IMR-90 (cell line): ENCODE measurements at places on chromosomes 6 and 20. TPM values are rescaled to one million over a fixed set of nuclear protein-coding genes. Genes with fewer than 3 reads are reported as not detected.

DNA sequence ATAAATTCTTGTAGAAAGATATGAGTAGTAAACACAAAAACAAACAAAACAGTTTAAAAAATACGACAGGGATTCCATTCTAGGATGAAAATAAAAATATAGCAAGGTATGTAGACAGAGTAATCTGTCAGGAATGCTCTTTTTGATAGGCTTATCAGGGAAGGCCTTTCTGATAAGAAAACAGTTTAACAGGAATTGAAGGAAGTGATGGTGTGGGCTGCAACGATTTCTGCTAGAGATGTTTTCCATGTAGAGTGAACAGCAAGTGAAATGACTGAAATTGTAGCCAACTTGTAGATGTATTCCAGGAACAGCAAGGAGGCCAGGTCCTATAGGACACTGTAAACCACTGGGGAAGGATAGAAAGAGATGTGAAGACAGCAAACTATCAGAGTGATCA lies 689.7 kb upstream of the GJE1 start:
- DNase-seq: no peak

GRCh38 chr6:159513074-159513720 lies 179.8 kb downstream of the SOD2 start:
- DNase-seq: no peak

- DNase-seq: no peak
Measured at GRCh38 chr6:109477725-109478124, 5.3 kb downstream of the ZBTB24 start.

DNA sequence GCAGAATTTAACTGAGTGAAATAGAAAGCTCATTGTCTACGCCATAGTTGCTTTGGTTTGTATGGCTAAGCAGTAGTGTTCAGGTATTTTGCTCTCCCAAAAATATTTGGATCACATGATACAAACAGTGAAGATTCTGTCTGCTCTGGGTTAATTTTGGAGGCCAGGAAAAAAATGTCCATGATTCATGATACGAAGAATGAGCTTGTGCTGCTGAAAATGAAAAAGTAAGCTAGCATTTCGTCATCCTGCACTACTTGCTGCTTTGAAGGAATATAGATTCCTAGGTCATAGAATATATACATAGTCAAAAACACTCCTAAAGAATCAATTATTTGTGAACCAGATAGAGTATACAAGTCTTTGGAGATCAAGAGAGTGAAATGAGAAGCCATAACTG lies 8.3 kb downstream of the WRNIP1 start:
- DNase-seq: peak; percentile 60

DNA sequence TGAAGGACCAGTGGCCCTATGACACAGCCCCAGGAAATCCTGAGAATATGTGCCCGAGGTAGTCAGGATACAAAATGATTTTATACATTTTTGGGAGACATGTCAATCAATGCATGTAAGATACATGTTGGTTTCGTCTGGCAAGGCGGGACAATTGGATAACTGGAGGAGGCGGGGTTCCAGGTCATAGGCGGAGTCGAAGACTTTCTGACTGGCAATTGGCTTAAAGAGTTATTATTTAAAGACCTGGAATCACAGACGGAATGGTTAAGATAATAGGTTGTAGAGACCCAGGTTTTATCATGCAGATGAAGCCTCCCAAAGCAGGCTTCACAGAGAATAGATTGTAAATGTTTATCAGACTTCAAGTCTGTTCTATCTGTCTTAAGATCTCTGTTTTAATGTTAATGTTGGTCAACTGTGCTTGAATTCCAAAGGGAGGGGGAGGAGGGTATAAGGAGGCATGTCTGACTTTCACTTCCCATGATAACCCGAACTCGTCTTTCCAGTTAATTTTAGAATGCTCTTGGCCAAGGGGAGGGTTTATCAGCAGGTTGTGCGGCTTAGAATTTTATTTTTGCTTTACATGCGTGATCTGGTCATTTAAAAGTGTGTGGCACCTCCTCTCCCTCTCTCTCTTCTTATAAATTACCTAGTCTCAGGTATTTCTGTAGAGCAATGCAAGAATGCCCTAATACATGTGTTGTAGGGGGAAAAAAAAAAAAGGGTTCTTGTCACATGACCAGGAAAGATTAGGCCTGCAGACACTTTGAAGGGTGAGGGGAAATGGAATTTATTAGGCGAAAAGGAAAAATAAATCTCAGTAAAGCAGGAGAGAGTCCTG lies 230.7 kb downstream of the NFATC2 start:
- DNase-seq: no peak

DNA sequence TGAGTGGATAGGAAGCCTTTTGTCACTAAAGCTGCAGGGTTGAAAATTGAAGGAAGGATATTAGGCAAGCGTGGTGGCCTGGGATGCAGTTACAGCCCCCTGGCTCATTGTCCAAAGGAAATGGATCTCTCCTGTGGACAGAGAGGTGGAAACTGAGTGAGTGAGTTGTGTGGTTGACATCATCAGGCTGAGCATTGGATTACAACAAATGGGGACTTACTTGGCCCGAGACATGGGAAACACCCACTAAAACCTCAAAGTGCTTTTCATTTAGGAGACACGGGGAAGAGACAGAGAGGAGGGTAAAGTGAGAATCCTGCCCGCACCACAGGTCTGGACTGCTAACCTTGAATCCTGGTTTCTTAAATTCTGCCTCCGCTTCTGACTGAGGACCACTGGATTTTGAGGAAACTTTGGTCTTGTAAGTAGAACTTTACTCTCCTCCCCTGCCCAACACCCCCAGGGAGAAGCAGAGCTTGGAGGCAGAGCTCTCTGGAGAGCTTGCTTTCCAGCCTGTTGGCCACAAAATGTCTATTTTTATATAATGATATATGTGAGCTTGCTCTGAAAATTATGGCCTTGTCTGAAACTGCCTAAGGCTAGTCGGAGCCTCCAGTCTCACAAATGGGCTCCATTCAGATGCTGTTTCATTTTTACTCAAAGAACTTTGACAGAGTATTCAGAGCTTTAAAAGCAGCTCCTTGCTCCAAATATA lies at the start of gene PKIG:
TSS of gene PKIG (plus strand) at position 269 of the 715 bp plus-strand sequence. CDS start 31,978 bp downstream, outside the sequence.
- DNase-seq: peak; percentile 90

GRCh38 chr6:104884867-104885517 lies 25.3 kb upstream of the HACE1 start:
- no peak for DNase-seq

- DNase-seq: no peak
Measured at GRCh38 chr20:54432966-54433365, 42.4 kb upstream of the DOK5 start.

DNA sequence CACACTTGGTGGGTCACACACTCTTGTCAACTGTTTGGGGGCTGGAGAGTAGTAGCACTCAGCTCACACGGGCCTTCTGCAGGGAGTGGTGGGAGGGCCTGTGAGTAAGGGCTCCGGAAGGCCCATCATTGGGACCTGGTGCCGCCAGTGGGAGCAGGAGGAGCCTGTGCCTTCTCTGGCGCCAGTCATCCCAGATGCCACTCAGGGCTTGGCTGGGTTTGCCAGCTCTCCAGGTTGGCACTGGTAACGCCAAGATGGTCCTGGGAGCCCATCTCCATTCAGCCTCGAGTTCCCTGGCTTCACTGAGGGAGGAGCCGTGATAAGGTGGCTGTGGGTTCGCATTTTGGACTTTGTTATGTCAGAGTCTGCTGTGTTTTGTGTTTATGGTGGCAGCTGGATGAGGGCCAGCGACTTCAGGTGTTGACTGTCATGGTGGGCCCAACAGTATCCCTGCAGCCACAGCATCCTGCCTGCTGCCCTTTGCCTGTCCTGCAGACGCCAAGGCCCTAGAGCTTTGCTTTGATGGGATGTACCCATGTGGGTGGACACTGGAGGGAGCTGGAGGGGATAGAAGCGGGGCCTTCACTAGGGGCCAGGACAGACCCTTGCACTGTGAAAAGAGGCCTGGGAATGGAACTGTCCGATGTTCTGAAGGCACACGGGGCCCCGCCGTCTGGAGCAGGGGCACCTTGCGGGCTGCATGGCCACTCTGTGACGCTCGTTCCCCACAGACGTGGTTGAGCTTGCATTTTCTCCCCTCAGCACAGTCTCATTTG lies 13.3 kb upstream of the DNAJC5 start:
- DNase-seq: no peak

DNA sequence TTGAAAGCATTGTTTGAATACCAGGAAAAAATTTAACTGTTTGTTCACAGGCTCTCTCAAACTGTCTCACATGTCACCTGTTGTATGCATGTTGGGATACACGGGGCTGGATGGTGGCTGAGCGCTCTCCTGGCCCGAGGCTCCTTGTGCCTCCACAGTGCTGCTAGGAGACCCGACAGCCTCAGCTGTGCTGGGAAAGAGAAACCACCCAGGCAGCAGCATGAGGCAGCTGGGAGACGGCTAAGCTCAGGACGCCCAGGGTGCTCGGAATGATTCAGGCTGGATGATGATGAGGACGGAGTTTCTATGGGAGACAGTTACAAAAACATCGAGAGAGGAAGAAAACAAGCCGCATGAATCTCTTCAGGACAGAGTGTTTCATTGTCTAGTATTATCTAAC lies 278.0 kb upstream of the CDH4 start:
- no peak for DNase-seq

The SLC25A27 gene
- polyA plus RNA-seq: 0.63 and 1.3 TPM in 2 replicates

DNA sequence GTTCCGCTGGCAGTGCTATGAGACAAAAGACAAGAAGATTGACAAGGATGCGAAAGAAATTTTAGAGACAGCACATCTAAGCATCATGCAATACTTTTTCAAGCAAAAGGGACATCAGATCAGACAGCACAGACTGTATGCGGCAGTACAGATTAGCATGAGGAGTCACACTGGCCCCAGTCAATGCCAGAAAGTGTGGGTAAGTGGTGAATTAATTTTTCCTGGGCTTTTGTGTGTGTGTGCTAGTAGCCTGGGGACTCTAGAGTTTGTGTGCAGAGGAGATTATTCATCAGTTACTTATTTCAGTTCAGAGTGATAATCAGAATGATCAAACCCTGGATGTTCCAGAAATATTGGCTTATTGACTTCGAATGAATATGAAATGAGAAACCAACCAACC lies 47.2 kb downstream of the LAMA4 start:
- DNase-seq: no peak

- DNase-seq: peak; percentile 76
Measured at GRCh38 chr6:74117113-74117512, 421.1 kb downstream of the CD109 start.

DNA sequence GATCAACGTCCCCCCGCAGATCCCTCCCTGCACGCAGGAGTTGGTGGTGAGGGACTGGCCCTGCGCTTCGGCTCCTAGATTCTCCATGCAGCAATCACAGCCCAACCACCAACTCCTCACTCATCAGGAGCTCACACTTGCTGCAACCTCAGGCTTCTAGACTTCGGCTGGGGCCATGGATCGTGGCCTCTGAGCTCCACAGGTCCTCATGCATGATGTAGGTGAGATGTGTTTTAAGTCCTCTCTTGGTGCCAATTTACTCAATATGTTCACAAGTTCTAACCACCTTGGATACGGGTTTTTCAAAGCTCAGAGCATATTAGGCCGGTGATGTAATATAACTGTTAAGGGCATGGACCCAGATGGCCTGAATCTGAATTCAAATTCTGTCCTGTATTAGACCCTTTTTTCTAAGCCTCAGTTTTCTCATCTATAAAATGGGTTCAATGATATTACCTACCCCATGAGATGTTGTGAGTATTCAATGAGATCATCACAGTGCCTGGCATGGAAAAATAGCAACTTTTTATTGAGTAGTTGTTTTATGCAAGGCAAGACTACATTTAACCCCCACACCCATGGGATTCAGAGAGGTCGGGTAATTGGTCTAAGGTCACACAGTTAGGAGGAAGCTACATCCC lies 31.0 kb downstream of the SUN5 start:
- DNase-seq: no peak

The RHAG gene
- not detected in 2 replicates for polyA plus RNA-seq

DNA sequence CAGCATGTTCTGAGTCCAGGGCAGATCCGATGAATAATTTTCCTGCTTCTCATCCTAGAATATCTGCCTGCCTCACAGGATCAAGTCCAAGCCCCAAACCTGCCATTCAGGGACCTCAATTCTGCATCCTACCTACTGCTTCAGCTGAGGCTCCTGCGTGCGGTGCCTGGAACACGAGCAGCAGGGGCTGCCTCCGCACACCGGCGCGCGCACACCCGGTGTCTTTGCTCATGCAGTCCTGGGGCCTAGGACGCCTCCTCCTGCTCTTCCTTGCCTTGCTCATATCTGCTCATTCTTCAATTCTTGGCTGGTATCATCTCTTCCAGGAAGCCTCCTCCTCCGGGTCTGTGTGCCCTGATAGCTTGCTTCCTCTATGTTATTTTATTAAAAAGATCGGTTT lies 81.1 kb upstream of the AGPAT4 start:
- no peak for DNase-seq

DNA sequence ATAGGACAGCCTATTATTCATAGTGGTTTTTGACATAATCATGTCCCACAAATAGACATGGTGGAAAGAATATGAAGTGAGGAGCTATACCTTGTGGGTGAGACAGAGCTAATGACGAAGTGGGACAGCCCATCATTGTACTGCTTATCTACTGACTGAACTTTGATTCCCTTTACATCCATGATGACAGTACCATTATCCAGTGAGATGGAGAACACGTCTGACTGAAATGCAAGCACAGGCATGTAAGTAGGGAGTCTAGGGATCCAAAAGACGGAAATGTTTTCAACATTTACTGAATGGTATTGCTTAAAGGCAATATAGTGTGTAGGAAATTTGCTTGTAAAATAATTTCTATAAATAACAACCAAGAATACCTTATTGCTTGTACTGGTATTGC lies 43.5 kb downstream of the FAM229B start:
- no peak for DNase-seq

The PROKR2 gene
- not detected in 2 replicates for polyA plus RNA-seq

The LPA gene
- not detected in 2 replicates for polyA plus RNA-seq

- DNase-seq: no peak
Measured at GRCh38 chr6:22637782-22638181, 68.4 kb downstream of the HDGFL1 start.

The PI3 gene
- polyA plus RNA-seq: not detected in 2 replicates

The EPHA7 gene
- not detected in 2 replicates for polyA plus RNA-seq

The ALDH5A1 gene
- polyA plus RNA-seq: 0.46 and 0.48 TPM in 2 replicates
